ENCODE measurements at places on chromosomes 3 and 15.

- DNase-seq: no peak
These were observed 25.1 kb downstream of the DTWD1 start for GRCh38 chr15:49645941-49646340.

- no peak for DNase-seq
These were observed 25.5 kb downstream of the B3GNT5 start for GRCh38 chr3:183278479-183279088.

DNA sequence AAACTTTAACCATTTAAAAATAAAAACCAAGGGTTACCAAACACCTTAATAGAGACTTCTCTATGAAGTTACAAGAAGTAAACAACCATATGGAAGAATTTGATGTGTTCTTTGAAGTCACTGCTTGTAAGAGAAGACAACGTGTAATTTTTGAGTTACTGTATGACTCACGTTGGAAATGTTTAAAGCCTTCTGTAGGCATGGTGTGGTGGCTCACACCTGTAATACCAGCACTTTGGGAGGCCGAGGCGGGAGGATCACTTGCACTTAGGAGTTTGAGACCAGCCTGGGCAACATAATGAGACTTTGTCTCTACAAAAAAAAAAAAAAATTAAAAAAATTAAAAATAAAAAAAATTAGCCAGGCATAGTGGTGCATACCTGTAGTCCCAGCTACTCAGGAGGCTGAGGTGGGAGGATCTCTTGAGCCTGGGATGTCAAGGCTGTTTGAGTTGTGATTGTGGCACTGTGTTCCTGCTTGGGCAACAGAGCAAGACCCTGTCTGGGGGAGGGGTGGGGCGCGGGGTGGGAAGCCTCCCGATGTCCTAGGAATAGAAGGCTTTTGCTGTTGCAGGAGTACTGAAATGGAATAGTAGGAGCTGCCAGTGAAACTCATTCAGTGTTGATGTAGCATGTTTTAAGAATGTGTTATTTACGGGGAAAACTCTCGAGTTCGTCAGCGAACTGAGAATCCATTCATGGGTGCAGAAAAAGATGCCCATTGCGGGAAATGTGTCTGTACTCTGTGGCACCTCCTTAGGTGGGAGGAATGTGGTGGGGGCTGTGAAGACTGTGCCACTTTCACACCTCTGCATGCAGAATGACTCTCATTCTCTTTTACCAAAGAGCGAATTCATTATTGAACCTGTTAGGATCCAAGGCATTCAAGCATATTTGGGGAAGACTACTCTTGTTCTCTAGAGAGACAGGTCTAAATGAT, 134.2 kb downstream of the FNDC3B start:
- DNase-seq: no peak

GRCh38 chr3:194541483-194541882, 54.7 kb upstream of the ATP13A3 start:
- no peak for DNase-seq

GRCh38 chr3:16114429-16114828, 60.1 kb upstream of the GALNT15 start:
- no peak for DNase-seq

DNA sequence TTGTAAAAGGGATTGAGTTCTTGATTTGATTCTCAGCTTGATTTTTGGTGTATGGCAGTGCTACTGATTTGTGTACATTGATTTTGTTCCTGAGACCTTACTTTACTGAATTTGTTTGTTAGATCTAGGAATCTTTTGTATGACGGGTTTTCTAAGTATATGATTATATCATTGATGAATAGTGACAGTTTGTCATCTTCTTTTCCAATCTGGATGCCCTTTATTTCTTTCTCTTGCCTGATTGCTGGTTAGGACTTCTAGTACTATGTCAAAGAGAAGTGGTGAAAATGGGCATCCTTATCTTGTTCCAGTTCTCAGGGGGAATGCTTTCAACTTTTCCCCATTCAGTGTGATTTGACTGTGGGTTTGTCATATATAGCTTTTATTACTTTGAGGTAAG, 103.0 kb downstream of the DOCK3 start:
- no peak for DNase-seq

DNA sequence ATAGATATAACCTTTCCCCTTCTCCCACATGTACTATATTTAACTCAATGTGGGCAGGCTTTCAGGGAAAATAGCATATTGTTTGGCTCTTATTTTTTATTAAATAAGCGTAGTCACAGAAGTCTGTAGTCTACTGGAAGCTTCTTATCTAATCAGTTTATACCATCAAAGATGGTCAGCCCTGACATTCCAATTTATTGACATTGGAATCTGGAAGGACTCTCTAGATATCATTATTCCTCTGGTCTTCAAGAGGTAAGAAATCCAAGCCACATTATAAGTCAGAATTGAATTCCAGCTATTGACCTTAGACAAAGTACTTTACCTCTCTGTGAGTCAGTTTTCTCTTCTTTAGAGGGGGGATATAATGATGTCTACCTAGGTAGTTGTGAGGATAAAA, 38.5 kb upstream of the SCAANT1 start:
- no peak for DNase-seq

DNA sequence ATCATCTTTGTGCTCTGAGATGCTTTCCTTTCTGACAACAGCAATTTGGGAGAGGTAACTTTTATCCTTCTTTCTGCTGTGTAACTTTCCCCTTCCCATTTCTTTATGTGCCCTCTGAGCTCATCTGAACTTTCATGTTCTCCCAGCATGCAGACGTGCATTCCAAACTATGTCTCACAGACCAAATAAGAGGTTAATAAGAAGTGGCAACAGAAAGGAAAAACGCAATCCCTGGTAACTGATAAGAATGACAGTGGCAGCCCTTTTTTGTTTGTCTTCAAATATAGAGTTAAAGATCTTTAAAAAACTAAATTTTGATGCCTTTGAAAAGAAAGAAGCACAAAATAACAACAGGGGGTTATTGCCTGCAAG, 533.4 kb downstream of the FOXP1 start:
- DNase-seq: no peak

DNA sequence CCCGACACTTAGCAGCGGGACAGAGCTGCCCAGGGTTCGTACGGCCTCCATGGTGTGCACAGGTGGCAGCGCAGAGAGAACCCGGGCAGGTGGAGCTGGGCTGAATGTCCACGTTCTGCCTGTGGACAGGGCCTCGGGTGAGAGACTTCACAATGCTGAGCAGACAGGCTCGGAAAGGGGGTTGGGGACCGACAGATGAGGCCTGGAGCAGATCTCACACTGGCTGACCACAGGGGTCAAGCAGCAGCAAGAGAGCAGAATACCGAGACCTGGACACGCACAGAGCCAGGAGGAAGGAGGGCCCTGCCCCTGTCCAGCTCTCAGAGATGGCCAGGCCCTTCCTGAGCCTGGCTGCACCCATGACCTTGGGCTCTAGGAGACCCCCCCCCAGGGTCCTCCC, 83.0 kb downstream of the VGLL4 start:
- no peak for DNase-seq

- DNase-seq: no peak
These were observed 260.4 kb downstream of the EPHB1 start for GRCh38 chr3:135055449-135055848.

DNA sequence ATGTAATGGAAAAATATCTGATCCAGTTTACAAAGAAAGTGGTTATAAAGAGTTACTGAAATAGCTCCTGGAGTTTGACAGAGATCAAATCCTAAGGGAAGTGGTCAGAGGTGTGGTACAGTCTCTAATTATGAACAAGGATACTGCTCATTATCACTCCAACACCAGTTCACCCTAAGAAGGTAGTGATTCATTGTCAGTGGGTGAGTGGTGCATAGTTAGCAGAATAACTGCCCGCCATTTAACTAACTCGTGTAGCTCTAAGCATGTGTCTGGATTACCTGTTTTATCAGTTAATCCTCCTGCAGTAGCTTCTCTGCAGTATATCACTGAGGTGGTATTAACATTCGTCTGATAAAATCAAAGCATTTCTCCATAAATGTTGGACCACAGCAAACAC, 700.1 kb downstream of the NLGN1 start:
- no peak for DNase-seq

- DNase-seq: no peak
These were observed 13.4 kb upstream of the RTP3 start for GRCh38 chr3:46484388-46484787.

- DNase-seq: no peak
These were observed 127.4 kb downstream of the TIGIT start for GRCh38 chr3:114421204-114421603.

DNA sequence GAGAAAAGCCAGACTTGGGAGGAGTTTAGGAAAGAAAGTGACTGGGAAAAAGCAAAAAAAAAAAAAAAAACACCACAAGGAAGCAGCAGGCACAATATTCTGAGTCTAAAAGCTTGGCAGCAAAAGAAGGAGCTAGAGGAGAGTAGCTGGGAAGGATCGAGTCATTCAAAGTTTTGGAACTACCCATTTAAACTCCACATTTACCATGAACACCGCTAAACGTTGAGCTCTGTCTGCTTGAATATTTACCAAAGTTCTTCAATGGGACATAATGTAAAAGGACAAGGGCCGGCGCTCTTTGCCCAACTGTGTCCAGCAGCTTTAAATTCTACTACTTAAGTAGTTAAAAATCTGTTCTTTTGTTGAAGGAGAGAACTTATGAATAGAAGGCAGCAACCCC, 481.9 kb downstream of the FOXP1 start:
- no peak for DNase-seq

DNA sequence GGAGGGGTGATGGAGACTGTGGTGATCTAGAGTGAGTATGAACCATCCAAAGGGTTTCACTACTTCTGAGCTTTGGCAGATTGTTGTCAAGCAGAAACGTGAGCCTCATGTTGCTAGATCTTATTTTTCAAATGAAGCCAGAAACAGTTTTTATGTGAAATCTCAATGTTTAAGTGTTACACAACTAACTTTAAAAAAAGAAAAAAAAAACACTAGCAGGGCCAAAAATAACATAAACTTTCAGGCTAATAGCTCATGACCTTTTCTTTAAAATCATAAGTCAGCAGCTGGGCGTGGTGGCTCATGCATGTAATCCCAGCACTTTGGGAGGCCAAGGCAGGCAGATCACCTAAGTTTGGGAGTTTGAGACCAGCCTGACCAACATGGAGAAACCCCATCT, 2.1 kb upstream of the HTR3D start:
- no peak for DNase-seq

DNA sequence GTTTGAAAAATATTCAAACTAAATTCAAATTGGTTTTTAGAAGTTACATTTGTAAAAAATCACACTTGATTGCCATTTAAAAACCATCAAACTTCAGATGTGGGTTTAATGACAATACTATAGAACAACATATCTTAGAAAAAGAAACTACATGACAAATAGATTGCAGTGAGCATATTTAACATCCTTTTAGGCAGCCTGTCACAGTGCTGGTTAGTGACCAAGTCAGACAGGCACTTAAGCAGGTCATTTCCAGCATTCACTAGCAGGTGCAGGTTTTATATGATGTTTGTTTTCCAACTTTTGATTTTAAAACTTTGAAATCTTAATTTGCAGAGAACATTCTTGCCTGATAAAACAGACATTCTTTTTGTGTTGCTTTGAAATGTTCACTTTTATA, 115.7 kb downstream of the MBNL1 start:
- DNase-seq: no peak

DNA sequence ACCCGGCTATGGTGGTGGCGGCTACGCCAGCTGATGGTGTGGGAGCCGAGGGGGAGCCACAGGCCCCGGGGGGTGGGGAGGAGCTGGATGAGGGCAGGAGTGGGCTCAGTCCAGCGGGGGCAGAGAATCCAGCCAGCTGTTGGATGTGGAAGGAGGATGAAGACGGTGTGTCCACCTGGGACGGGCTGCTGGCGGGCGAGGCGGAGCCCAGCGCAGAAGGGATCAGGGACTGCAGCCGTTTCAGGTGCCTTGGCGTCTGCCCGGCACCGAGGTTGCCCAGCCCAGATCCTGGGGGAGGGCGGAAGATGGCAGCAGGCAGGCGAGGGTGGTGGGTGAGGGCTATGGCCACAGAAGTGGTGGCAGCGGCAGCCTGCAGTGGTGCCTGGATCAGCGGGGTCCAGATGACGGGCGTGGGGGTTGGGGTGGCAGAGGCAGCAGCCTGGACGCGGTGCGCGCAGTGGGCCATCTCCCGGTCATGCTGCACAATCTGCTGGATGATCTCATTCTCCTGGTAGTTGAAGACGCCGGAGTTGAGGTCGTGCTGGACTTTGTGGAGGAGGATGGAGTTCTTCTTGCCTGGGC, 45.3 kb downstream of the HCN4 start:
- no peak for DNase-seq

- DNase-seq: no peak
These were observed 28.0 kb downstream of the NOX5 start for GRCh38 chr15:69042531-69042930.

DNA sequence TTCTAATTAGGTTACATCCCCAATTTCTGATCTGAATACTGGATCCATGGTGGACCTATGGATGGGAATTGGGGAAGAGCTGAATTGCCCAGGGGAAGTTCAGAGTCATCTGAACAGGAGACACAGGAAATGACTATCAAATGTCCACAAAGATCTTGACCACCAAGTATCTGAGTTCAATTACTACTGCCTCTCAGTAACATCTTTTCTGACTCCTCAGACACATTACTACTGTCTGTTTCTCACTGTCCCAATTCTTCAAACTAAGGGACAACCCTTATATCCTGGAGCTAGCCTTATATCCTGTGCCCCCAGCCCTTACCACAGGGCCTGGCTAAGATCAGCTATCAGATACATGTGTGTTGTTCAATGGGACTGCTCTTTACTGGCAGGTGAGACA, 10.1 kb upstream of the IREB2 start:
- DNase-seq: no peak

DNA sequence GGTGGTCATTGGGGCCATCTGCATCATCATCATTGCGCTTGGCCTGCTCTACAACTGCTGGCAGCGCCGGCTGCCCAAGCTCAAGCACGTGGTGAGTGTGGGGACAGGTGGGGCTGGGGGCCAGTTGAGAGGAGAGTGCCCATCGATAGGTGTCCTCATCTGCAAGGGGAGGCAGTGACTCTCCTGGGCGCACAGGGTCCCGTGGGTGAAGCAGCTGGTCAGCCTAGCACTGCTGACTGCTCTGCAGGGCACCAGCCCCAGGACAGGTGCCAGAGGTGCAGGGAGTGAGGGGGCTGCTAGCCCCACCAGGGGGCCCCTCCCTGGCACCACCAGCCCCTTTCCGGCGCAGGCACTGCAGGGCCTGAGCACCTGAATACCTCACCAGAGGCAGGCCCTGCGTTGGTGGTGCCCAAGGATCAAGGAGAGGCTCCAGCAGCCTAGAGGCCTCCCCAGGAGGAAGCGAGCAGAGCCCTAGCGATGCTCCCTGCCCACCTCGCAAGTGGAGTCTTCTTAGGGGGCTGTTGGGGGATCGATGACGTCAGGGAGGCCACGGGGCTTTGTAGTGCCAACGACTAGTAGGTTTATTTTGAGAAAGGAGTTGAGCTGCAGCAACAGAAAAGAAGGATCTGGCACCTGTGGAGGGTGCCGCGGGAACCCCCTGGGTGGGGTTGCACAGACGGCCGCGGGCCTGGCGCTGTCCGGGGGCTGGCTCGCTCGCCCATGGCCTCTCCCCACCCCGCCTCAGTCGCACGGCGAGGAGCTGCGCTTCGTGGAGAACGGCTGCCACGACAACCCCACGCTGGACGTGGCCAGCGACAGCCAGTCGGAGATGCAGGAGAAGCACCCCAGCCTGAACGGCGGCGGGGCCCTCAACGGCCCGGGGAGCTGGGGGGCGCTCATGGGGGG, 976 bp upstream of the ABTB1 start:
- peak; percentile 47 for DNase-seq

GRCh38 chr3:187146389-187146788, 7.1 kb upstream of the RPL39L start:
- DNase-seq: no peak

- DNase-seq: no peak
These were observed 170.7 kb downstream of the TIGIT start for GRCh38 chr3:114464548-114464947.

Measured in T-helper 2 cell (primary cell).